ENCODE measurements at places on chromosomes 3 and 15.

- DNase-seq, result no peak
Measured at GRCh38 chr15:51023499-51023898, 71.2 kb downstream of the TNFAIP8L3 start.

DNA sequence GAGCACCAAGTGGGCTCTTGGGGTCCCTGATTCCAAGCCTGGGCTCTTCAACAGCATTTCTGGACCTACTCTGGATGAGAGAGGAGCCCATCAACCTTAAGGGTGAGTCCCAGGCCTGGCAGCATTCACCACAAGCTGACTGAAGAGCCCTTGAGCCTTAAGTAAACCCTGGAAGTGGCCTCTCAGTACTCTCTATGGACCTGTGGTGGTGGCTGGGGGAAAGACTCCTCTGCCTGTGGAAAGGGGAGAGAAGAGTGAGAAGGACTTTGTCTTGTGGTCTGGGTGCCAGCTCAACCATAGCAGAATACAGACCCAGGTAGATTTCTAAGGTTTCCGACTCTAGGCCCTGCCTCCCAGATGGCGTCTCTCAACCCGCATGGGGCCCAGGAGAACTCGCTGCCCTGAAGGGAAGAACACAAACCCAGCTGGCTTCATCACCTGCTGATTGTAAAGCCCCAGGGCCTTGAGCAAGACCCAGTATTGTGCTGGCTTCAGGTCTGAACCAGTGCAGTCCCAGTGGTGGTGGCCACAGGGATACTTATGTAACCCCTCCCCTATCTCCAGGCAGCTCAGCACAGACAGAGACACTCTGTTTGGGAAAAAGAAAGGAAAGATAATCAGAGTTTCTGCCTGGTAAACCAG, 71.4 kb downstream of the TFDP2 start:
- DNase-seq, result no peak

DNA sequence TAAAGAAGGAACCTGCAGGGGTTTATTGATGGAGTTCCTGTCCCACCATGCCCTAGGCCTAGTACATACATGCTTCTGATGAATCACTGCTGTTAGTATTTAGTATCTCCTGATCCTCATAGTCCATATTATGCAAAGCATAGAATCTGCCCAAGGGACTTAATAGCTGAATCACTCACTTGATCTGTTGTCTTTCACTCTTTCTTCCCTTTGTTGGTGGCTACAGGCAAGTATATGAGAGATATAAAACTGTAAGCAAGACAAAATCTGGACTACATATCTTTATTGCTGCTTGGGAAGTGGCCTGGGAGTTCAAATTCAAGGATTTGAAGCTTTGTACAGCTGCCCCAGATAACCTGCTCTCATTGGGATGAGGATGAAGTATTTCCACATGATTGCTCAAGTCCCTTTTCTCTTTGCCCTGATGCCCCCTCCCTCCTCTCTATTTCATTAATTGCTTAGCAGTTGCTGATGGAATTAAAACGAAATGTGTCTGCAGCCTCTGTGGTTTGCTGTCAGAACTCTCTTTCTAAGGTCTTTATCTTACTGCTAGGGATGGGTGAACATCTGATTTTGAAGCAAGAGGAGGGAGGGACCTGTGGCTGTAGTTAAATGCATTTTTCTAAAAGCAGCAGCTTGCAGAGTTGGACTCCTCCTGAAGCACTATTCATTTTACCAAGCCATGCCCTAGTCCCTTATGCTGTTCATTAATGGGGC, 114.1 kb downstream of the ZNF609 start:
- DNase-seq, result no peak

DNA sequence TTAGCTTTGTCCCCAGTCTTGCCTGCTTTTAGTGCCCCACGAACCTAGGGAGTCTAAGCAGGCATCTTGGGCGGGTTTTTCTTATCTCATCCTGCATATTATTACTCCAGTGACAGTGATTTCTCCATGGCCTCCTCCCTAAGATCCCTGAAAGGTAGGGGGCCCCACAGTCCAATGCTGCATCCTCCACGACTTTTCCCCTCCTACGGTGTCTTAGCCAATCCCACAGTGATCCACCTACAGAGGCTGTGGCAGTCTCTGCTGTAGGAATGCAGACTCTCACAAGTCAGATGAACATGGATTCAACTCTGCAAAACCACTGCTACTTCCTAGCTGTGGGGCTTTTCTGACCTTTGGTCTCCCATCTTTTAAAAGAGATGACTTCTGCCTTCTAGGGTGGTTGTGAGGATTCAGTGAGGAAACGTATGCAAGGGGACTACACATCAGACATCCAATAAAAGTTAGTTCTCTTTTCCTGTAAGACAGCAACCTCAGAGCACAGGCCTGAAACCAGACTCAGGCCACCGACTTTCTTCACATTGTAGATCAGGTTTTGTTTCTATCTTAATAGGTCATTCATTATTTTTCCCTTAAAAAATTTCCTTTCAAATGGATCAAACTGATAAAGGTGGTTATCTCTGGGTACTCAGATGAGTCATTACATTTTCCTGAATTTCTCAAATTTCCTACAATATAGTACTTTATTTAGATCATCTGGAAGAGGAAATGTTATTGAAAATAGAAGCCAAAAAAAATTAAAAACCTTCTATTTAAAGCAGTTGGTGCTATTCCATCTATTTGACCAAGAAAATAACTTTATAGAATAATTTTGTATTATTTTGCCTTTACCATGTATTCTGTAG, 23.2 kb downstream of the ILDR1 start:
- DNase-seq, result no peak

DNA sequence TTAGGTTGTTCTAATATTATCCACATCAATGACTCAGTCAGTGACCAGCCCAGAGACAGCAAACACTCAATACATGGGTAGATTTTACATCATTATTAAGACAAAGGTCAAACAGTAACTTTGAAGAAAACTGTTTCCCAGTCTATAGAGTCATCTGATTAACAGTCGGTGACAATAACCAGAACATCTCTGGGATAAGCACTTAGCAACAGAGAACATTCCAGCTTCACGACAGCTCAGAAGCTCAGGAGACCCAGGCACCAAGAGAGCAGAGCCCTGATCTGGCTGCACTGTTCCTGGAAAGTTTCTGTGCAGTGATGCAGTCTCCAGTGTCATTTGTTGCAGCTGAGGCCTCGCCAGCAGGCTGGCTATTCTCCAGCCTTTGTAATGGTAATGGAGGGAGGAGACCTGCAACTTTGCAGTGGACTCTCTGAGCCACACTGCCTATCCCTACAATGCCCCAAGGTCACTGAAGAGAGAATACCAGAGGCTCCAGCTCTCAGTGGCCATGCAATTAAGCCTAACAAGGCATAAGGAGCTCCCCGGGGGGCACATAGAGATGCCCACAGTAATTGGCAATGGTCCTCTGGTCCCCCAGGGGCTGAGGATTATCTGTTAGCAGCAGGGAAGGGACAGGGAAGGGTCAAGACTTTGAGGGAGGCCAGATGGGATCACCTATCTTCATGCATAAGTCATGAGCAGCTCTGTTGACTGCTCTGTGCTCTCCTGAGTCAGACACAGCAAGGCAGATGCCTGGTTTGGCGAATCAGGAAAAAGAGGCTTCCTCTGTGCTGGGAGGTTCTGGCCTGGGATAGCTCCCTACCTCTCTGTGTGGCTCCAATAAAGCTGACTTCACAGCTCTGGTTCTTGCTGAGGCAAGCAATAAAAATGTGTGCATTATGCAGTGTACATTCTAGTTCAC, 163.6 kb downstream of the CTNNB1 start:
- DNase-seq, result no peak

- DNase-seq, result no peak
Measured at GRCh38 chr15:29128671-29129070, 141.0 kb downstream of the NSMCE3 start.

GRCh38 chr3:178658694-178659325, 122.6 kb downstream of the KCNMB2 start:
- DNase-seq, result no peak

DNA sequence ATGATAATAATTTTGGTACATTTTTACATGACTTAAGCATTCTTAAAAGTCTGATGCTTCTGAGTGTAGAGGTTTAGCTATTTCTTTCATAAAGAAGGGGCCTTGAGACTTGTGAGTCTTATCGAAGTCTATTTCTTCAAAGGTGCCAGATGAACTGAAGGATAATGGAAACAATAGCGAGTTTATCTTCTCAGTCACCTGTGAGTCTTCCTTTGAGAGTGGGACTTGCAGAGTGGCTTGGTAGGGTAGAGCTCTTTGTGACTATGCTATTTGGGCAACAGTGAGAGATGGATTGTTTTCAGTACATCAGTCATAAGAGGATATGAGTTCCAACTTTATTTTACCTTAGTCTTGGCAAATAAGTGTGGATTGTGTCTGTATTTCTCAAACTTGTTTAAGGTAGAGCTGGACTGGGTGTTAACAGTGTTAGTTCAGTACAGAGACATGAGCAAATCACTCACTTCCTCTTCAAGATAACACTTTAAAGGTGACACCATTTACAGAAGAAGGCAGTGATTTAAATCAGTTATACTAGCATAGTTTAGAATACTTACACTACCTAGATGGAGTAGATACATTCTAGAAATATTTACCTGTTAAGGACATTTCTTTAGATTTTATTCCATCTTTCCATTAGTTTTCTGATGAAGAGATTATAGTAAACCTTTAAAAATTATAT, 3.2 kb downstream of the AKAP13 start:
- DNase-seq, result no peak

DNA sequence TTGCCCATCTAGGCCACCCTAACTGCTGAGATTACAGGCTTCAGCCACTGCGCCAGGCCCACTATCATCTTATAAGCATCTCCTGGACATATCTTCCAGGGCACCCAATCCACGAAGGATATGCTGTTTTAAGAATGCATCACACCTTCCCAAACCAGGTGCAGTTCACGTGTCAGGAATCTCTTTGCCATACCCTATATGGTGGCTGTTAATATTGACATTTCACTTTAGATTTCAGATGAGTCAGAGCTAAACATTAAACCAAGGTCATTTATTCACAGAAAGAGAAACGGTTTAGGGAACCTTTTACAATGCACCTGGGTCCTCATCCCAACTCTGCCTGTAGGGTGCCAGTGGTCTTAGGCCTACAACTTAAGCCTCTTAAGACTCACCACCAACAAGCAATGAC, 85.7 kb downstream of the TBL1XR1 start:
- no peak for DNase-seq

- DNase-seq, result no peak
Measured at GRCh38 chr3:112931736-112932521, 43.0 kb downstream of the CD200R1 start.

DNA sequence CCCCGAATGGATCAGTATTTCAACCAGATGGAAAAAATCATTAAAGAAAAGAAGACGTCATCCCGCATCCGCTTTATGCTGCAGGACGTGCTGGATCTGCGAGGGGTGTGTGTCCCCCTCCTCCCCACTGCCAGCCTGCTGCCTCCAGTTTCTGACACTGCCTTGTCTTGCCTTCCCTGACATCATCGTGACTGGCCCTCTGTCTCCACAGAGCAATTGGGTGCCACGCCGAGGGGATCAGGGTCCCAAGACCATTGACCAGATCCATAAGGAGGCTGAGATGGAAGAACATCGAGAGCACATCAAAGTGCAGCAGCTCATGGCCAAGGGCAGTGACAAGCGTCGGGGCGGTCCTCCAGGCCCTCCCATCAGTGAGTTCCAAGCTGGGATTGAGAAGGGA, 10.9 kb downstream of the EIF4G1 start:
- DNase-seq, result no peak

GRCh38 chr3:181703601-181704420, 7.9 kb upstream of the SOX2 start:
- DNase-seq, result no peak

- no peak for DNase-seq
Measured at GRCh38 chr3:57143886-57144459, 21.2 kb downstream of the IL17RD start.

DNA sequence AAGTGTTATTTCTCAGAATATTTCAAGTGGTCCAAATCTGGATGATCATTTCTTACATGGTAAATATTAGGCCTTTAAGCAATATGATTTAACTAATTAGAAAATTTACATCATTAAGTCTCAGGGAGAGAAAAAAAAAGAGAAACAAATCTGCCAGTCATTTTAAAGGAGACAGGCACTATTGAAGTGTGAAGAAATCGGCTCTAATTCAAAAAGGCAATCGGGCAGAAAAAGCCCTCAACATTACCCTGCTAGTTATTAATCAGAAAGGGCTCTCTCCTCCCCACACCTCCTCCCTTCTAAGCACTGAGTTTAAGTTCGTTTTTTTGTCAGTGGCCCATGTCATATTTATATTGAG, 215.9 kb downstream of the MEIS2 start:
- no peak for DNase-seq

DNA sequence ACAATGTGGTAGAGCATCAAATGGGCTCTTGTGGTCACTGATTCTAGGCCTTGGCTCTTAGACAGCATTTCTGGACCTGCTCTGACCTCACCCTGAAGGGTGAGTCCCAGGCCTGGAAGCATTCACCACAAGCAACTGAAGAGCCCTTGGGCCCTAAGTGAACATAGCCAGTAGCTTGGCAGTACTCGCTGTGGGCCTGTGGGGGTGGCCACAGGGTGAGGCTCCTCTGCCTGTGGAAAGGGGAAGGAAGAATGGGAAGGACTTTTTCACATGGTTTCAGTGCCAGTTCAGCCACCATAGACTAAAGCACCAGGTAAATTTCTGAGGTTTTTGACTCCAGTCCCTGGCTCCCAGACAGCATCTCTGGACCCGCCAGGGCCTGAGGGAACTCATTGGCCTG, 5.1 kb upstream of the ZSCAN2 start:
- DNase-seq, result no peak

DNA sequence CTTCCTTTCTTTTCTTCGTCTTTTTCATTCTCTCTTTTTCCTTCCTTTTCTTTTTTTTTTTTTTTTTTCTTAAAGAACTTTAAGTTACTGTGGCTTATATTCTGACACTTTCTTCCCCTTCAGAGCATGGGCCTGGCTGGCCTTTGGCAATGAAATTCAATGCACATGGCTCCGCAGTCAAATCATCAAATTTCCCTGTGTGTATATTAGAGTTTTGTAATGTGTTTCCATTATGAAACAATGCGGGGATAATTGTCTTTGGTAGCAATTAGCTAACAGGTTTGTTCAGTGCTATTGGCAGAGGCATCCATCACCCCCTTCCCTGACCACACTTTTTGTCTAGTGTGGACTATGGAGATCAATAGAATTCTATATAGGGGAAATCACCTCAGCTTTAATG, 80.5 kb downstream of the CDIN1 start:
- no peak for DNase-seq

DNA sequence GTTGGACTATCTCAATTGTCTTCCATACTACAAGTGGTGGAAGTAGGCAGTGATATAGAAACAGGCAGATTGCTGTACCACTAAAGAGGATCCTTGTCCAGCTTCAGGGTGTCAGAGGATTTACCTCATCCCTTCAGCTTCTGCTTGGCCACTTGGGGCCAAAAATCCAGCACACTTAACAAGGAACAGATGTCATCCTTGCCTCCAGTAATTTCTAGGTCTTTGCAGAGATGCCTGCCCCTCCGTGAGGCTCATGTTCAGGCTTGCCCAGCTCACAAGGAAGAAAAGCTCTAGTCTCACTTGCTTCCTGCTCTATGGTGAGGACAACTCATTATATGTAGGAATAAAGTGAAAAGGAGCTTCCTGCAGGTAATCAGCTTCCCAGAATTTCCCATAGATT, 510.3 kb downstream of the EPHA3 start:
- DNase-seq, result no peak

Measured in GM12891 (cell line).